ENCODE measurements at places on chromosomes 3 and 15.

GRCh38 chr3:54761637-54762036 lies 166.2 kb downstream of the LRTM1 start:
- DNase-seq = no peak

DNA sequence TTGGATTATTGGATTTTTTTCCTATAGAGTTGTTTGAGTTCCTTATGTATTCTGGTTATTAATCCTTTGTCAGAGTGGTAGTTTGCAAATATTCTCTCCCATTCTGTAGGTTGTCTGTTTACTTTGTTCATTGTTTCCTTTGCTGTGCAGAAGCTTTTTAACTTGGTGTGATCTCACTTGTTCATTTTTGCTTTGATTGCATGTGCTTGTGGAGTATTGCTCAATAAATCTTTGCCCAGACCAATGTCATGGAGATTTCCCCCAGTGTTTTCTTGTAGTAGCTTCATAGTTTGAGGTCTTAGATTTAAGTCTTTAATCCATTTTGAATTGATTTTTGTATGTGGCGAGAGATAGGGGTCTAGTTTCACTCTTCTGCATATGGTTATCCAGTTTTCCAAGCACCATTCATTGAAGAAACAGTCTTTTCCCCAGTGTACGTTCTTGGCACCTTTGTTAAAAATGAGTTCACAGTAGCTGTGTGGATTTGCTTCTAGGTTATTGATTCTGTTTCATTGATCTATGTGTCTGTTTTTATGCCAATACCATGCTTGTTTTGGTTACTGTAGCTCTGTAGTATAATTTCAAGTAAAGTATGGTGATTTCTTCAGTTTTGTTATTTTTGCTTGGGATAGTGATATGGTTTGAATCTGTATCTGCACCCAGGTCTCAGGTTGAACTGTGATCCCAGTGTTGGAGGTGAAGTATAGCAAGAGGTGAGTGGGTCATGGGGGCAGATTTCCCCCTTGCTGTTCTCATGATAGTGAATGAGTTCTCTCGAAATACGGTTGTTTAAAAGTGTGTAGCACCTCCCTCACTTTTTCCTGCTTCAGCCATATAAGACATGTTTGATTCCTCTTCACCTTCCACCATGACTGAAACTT lies 46.1 kb upstream of the TNFSF10 start:
- no peak for DNase-seq

- DNase-seq = no peak
Measured at GRCh38 chr3:32428092-32429068, 36.7 kb downstream of the CMTM7 start.

- DNase-seq = no peak
Measured at GRCh38 chr3:186260726-186261125, 101.3 kb downstream of the DGKG start.

- no peak for DNase-seq
Measured at GRCh38 chr15:82100111-82100929, 54.5 kb upstream of the MEX3B start.

GRCh38 chr3:69766638-69767037 lies 27.4 kb downstream of the MITF start:
- no peak for DNase-seq

Data from activated CD8-positive, alpha-beta memory T cell treated with anti-CD3 and anti-CD28 coated beads for 1 hour (primary cell).